ENCODE measurements at places on chromosomes 6 and 20. TPM values are rescaled to one million over a fixed set of nuclear protein-coding genes. Genes with fewer than 3 reads are reported as not detected.
A peak's percentile ranks its signal among the peaks of the same experiment; 100 is the strongest.

GRCh38 chr20:20679316-20679715 lies 33.1 kb downstream of the RALGAPA2 start:
- no peak for DNase-seq

DNA sequence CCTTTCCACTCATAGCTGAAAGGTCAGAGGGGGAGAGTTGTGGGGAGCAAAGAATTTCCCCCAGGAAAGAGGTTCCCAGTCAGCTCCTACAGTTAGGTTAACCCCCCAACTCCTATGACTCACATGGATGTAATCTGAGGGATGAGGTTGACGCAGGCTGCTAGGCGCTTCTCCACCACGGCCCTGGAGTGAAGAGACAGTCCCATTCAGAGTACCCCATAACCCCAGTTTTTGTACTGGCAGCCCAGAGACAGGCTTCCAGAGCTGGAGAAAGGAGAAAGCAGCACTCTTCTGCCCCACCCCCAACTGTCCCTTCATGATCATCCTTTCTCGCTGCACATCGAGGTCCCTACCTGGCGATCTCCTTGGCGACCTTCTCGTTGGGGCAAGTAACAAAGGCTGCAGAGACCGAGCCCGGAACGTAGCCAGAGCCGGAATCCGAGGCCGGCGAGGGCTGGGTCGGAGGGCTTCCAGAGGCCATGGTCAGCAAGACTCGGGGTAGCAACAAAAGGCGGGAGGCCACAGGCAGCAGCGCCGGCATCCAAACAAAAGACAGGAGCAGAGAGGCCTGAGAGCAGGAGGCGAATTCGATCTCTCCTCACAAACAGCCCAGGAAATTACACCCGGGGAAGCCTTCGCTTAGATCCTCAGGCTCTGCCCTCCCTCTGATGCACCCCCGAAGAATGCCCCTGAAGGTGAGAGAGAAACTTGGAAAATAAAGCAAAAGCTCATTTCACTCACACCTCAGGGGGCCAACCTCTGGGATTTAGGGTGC lies 592 bp downstream of the CUTA start:
- DNase-seq, result peak; percentile 88

DNA sequence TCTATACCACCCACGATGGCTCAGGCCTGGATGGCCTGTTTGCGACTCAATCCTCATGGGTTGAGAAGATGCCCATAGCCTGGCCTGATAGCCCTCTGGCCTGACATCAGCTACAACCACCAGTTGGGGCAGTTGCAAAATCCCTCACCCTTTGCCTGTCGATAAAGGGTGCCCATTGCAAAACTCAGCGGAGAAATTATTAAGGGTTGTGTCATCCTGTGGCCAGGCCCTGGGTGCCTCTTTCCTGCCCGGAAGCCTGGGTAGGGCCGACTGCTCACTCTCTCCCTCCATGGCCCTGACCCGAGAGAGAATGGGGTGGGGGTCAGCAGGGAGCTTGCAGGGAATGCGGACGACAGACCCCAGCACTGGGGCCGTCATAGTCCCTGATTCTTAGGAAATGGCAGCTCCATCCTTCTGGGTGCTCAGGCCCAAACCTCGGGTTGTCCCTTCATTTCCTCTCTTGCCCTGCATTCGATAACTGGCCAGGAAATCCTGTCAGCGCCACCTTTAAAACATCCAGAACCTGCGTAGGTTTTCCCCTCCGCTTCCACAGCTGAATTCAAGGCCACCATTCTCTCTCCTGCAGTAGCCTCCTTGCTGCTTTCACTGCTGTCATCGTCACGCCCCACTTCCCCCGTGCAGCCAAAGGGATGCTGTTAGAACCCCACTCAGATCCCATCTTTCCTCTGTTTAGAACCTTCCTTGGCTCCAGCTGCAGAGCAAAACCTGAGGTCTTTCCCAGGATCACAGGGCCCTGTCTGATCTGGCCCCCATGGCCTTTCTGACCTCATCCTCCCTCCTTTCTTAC lies 31.1 kb downstream of the CEBPB start:
- DNase-seq, result peak; percentile 23

GRCh38 chr6:44680202-44680720 lies 292.8 kb downstream of the CDC5L start:
- no peak for DNase-seq

DNA sequence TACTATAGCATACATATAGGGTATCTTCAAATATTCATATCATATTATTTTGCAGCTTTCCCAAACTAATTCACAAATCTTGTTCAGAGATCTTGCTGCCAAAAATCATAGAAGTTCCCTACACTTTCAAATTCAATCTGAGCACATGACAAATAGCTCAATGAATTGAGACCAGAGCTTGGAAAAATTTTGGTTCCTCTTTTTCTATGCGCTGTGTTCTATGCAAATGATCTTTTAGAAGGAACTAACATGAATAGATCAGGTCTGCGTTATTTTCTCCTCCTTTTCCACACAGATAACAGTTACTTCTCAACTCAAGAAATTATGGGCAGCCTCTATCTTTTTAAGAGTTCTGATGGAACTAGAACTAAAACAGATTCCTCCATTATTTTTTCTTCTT lies 316.3 kb downstream of the ARHGAP18 start:
- no peak for DNase-seq

GRCh38 chr6:111823831-111824607 lies 49.2 kb downstream of the FYN start:
- peak; percentile 61 for DNase-seq

GRCh38 chr6:107196152-107196551 lies 80.8 kb upstream of the BEND3 start:
- no peak for DNase-seq

DNA sequence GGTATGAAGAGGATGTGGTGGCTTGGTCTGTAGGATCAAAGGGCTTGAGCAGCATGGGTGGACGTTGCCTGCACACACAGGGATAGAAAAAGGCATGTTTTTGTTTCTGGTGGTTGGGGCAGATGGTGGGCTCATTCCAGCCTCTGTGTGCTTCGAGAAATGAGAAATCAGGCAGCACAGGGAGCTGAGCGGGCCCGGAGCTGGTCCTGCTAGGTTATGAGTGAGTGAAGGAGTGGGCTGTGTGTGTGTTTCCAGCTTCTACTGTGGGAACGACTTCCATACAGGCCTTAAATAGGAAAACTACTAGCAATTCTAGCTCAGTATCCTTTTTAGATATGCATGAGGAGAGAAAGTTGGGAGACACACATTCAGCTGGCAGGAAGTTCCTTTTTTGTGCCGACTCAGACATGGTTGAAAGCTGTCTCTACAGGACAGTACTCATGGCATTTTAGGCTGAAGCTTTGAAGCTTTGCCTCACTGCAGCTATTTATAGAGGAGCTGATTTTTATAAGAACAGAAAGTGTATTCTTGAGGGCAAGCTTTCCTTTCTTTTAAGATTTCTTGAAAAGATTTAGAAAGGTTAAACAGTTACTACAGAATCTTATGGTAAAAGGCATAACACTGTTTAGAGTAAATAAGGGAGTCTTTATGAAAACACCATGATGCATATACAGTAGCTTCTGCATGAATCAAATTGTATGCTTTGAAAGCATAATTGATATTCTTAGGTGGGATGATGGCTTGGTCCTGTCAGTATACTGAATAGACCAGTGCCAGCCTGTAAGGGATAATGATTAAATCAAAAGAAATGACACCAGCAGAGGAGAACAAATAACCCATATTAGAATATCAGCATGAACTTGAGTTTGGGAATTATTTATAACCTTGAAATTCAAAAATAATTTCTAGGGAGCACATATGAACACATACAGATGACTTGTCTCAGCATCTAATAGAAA lies 104.0 kb upstream of the MAN1A1 start:
- no peak for DNase-seq

GRCh38 chr20:45576995-45577394 lies 2.1 kb downstream of the WFDC8 start:
- peak; percentile 33 for DNase-seq

DNA sequence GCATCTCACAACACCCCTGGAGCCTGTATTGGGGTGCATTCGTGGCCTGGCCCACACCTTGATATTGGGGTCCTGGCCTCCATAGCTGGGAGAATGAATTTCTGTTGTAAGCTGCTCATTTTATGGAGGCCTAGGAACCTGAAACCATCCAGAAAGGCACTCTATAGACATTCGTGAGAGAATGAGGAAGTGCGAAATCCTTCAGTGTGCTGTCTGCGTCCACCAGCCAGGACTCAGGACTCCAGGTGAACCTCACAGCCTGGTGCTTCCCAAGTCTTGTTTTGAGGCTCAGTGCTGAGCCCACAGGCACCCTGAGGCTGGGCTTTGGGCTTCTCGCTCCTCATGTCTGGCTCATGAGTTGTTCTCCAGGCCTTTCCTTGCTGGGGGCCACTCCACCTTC lies 11.9 kb upstream of the RBBP8NL start:
- no peak for DNase-seq

GRCh38 chr6:152184917-152185574 lies 377.6 kb downstream of the ESR1 start:
- no peak for DNase-seq

- no peak for DNase-seq
Observed at GRCh38 chr20:63697868-63698545, 1.6 kb downstream of the TNFRSF6B start.

DNA sequence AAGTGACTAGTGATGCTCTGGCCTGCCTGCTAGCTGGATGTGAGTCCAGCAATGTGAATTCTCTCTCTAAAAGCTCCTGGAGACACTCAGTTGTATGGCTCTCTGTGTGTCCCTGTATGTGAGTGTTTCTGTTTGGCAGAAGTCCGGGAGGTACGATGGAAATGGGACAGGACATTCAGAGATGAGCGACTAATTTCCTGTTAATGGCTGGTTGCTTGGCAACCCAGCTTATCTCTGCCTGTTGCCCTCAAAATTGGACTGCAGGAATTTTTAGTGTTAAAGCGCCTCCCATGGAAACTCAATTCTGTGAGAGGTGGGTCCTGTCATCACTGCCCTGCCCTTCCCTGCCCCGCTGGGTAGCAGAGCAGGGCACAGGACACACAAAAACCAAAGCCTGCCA lies 136.8 kb upstream of the LRFN2 start:
- peak; percentile 50 for DNase-seq

DNA sequence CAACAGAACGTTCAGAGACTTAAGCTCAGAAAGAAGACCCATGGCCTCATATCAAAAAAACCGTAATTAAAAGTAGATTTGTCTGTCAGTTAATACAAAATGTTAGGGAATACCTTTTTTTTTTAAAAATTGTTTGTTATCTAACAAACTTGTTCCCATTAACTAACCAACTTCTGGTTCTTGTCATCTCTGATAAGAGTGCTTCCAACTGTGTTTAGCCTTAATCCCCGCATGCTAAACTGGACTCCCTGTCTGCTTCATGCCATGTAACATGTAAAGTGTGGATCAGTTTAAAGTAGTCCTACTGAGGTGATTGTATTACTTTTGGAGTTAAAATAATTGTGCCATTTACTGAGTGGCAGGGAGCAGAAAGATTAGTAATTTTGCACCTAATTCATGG lies 6.3 kb downstream of the JARID2 start:
- DNase-seq, result no peak

GRCh38 chr20:47368301-47368700 lies 11.8 kb upstream of the ZMYND8 start:
- no peak for DNase-seq

- DNase-seq, result no peak
Observed at GRCh38 chr6:144065213-144065660, 30.1 kb downstream of the SF3B5 start.

DNA sequence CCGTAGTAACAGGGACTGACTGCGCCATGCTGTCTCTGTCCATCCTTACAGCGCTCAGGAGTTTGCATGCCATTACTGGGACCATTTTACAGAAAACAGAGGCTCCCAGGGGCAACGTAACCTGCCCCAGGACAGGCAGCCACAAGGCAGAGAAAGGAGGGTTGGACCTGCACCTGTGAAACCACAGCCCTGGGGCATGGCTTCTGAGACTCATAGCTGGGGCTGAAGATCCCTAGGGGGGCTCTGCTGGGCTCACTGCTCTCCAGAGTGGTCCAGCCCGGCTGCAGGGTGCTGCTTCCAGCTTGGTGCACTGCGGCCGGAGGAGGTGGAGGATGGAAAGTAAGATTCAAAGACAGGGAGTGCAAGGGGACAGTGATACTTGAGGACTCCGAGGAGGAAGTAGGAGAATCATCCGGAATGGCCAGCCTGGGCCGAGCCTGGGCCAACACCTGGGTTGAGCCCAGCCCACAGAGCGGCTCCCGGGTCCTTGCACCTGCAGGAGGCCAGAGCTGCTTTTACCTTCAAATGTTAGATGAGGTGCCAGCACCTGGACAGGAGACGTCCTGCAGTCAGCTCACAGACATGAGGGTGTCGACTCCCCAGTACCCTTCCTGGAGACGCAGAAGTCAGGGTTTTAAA lies 183.2 kb downstream of the CDH4 start:
- DNase-seq, result no peak

GRCh38 chr20:56453352-56453751 lies 15.1 kb upstream of the RTF2 start:
- DNase-seq, result no peak

Gene PCSK2
- total RNA-seq, result not detected

Gene CDKAL1
- 12.0 TPM for total RNA-seq

Gene APOM
- total RNA-seq, result 3.3 TPM

Gene SDHAF4
- 7.0 TPM for total RNA-seq

Gene EYA2
- total RNA-seq, result not detected

Gene EPB41L1
- total RNA-seq, result 45.4 TPM

Gene PI16
- not detected for total RNA-seq

Gene RIMS4
- total RNA-seq, result not detected
